Spinal cord (tissue), 10 donors: ENCODE measurements at places on chromosomes 7 and 10. TPM values are rescaled to one million over a fixed set of nuclear protein-coding genes. Genes with fewer than 3 reads are reported as not detected.
A peak's percentile ranks its signal among the peaks of the same experiment; 100 is the strongest.

DNA sequence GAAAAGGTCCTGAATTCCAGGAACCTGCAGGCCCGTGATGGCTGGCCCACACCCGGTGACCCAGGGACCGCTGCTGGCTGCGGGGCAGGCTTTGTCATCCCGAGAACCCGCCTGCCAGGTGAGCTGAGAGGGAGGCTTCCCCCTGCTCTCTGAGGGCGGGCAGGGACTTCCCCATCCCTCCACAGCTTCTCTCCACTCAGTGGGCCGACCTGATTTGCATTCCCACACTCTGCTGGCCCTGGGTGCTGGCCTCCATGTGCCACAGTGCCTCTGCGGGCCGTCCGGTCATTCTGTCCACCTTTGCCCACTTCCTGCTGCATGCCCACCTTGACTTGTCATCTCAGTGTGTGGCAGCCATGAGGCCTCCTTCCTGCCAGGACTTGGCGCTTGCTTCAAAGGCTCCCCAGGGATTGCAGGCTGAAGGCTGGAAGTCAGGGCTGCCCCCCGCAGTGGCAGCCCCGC, 35.3 kb downstream of the PALD1 start:
- H3K36me3 ChIP-seq = peaks cover 3% of the 10 kb centered on the region
- no peak overlapping the region for H3K4me3 ChIP-seq
- peaks cover 62% of the 10 kb centered on the region for H3K4me1 ChIP-seq
- no peak for DNase-seq

DNA sequence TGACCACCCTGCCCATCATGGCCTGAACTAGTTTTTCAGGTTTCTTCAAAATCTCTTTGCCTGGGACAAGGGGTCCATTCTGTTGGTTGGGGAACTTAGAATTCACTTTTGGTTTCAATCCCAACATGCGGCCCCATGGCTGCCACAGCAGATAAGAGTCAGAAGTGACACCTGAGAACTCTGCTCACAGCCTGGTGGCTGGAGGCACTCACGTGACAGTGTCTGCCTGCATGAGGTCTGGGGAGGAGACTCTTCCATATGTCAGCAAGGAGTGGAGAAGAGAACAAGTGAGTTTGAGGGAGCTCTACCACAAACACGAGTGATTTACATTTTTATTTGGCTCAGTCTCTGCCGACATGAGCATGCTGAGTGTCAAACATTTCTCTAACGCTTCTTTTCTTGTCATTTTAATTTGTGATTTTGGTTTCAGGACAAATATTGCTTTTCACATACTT, 370.4 kb downstream of the TNS3 start:
- DNase-seq = peak; percentile 61
- H3K4me1 ChIP-seq = no peaks in the 10 kb centered on the region
- no peak overlapping the region for H3K4me3 ChIP-seq
- H3K27ac ChIP-seq = no peak overlapping the region
- no peaks in the 10 kb centered on the region for H3K27me3 ChIP-seq

GRCh38 chr10:35236739-35237138, 99.6 kb upstream of the CCNY start:
- no peak overlapping the region for H3K27ac ChIP-seq
- H3K27me3 ChIP-seq = no peaks in the 10 kb centered on the region
- no peaks in the 10 kb centered on the region for H3K36me3 ChIP-seq
- DNase-seq = no peak
- peaks cover 4% of the 10 kb centered on the region for H3K4me1 ChIP-seq

ADAM22 gene
- 35.3 TPM for polyA plus RNA-seq

TIMM23B gene
- polyA plus RNA-seq = 23.3 TPM

POLR2J2 gene
- 2.2 TPM for polyA plus RNA-seq

GIMAP7 gene
- polyA plus RNA-seq = 9.9 TPM

GRCh38 chr10:124589491-124590041, 127.9 kb downstream of the LHPP start:
- H3K4me3 ChIP-seq = no peak overlapping the region
- H3K36me3 ChIP-seq = peaks cover 4% of the 10 kb centered on the region
- peak; percentile 47 for DNase-seq

ZDHHC4 gene
- 61.2 TPM for polyA plus RNA-seq

DNA sequence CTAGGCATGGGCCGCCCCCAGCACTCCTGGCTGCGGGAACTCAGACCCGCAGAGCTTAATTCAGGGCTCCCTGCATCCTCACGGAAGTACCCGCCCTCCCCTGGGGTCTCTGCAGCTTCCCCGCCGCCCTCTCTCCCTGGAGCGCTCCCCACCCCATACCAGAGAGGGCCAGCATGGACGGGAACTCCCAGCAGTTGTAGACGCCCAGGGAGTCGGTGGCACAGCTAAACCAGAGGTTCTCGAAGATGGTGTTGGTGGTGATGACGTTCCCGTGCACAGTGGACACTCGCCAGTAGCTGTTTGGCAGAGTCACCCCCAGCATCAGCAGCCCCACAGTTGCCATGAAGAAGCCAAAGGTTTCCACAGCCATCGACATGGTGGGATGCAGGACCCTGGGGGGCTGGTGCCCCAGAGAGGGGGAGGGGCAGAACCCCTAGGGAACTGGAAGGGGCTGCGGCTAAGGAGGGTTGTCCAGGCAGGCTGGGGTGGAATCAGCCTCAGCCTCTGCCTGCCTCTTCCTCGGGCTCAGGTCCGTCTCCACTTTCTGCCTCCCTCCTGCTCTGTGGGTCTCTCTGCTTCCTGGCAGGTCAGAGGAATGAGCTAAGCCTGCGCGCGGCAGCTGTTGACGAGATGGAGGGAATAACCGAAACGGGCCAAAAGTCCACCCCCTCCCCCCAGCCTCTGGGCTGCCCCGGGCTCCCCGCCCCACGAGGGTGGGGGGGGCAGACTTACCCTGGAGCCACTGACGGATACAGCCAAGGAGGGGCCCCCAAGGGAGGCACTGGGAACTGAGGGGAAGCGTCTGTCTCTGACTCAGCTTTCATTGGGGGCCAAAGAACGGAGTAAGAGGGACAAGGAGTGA, at the start of gene CLDN15:
TSS of gene CLDN15 (minus strand) at position 597 of the 862 bp plus-strand sequence. CDS start at position 376, 221 bp downstream.
- peaks cover 15% of the 10 kb centered on the region for H3K4me1 ChIP-seq
- H3K27ac ChIP-seq = no peak within 1 kb of the TSS
- no peak within 1 kb of the TSS for H3K4me3 ChIP-seq
- H3K36me3 ChIP-seq = peaks cover 77% of the 10 kb centered on the region
- H3K27me3 ChIP-seq = no peaks in the 10 kb centered on the region

DNA sequence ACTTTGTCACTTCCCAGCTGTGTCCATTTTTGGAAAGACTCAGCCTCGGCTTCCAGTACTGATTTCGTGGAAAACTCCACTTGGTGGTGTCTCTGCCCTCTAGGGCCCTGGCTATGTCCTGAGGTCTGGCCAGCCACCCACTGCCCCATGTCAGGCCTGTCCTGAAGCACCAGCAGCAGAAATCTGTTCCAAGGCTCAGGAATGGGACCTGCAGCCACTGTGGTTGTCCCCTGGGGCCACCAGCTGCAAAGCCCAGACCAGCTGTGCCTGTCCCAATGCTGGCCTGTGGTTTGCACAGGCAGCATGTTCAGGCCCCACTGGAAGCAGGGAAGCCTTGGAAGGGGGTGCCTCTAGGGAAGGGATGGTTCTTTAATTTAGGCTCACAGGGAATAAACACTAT, 21.2 kb downstream of the CXCL12 start:
- H3K27ac ChIP-seq = no peak overlapping the region
- H3K27me3 ChIP-seq = no peaks in the 10 kb centered on the region
- DNase-seq = no peak
- H3K36me3 ChIP-seq = no peaks in the 10 kb centered on the region
- H3K4me3 ChIP-seq = no peak overlapping the region

STAG3 gene
- polyA plus RNA-seq = 33.9 TPM

GRCh38 chr7:129875160-129875559, 77.6 kb downstream of the UBE2H start:
- no peaks in the 10 kb centered on the region for H3K27me3 ChIP-seq
- H3K4me3 ChIP-seq = no peak overlapping the region
- H3K27ac ChIP-seq = no peak overlapping the region
- no peaks in the 10 kb centered on the region for H3K4me1 ChIP-seq

- no peaks in the 10 kb centered on the region for H3K36me3 ChIP-seq
- H3K4me1 ChIP-seq = peaks cover 11% of the 10 kb centered on the region
- H3K27me3 ChIP-seq = no peaks in the 10 kb centered on the region
- DNase-seq = no peak
- H3K27ac ChIP-seq = no peak overlapping the region
Measured at GRCh38 chr7:38628630-38629385, 2.4 kb downstream of the AMPH start.

GRCh38 chr10:111506266-111507034, 429.6 kb downstream of the ADRA2A start:
- H3K27me3 ChIP-seq = no peaks in the 10 kb centered on the region
- H3K36me3 ChIP-seq = no peaks in the 10 kb centered on the region
- H3K4me3 ChIP-seq = no peak overlapping the region
- H3K27ac ChIP-seq = no peak overlapping the region
- no peaks in the 10 kb centered on the region for H3K4me1 ChIP-seq
- no peak for DNase-seq

DNA sequence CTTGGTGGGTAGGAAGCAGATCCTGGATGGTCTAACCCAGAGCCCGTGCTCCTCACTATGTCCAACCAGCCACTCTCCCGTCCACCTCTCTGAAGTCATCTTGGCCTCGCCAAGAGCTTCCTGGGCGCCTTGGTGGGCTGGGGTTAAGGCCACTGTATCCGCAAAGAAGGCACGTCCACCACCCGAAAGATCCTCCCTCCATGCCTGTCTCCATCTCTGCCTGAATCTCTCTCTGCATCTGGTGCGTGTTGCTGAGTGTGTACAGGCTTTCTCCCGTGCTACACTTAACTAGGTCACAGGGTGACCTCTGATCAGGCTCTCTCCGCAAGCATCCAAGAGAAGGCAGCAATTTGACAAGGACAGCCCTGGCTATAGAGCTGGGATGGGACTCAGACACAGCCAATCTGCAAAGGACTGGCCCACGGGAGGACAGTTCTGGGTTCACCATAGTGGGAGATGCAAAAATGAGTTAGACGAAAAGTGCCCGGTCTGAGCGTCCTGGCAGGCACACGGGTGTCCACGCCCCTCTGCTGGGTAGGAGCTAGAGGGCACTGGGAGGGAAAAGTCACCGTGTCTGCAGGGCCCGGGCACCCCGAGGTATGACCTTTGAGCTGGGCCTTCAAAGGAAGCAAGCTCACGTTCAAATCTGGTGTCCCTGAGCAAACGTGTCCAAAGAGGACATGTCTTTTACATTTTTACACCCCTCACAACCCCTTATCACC, 9.4 kb upstream of the RFC2 start:
- no peak for DNase-seq
- no peaks in the 10 kb centered on the region for H3K4me1 ChIP-seq
- no peak overlapping the region for H3K4me3 ChIP-seq
- H3K36me3 ChIP-seq = no peaks in the 10 kb centered on the region

GRCh38 chr7:149846436-149847046, 8.4 kb downstream of the ZNF862 start:
- H3K36me3 ChIP-seq = peaks cover 33% of the 10 kb centered on the region
- no peak overlapping the region for H3K27ac ChIP-seq
- H3K27me3 ChIP-seq = no peaks in the 10 kb centered on the region
- no peak for DNase-seq
- no peak overlapping the region for H3K4me3 ChIP-seq

UPF2 gene
- polyA plus RNA-seq = 20.0 TPM

SCIN gene
- 7.8 TPM for polyA plus RNA-seq

DNA sequence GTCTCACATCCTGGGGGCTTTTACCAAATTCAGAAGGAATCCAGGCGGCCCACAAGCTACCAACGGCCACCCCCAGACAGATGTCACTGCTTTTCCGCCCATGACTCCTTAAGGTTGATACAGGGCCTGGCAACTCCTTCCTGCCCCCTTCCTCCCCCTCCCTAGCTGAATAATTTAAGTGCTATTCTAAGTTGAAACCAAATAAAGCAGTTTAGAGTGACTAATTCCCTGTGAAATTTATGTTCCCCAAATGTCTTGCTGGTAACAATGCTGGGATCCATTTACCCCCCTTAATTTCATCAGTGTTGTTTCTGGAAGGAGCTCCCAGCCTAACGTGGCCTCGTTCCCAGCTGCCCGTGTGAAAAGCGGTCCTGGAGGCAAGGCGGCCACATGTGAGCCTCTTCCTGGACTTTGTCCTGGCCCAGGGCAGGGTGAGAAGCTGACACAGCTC, 109.6 kb downstream of the TMEM130 start:
- no peak for DNase-seq
- H3K4me1 ChIP-seq = peaks cover 10% of the 10 kb centered on the region
- no peaks in the 10 kb centered on the region for H3K36me3 ChIP-seq
- peaks cover 3% of the 10 kb centered on the region for H3K27me3 ChIP-seq
- no peak overlapping the region for H3K4me3 ChIP-seq

- H3K4me1 ChIP-seq = no peaks in the 10 kb centered on the region
- no peak overlapping the region for H3K4me3 ChIP-seq
- peak; percentile 19 for DNase-seq
- no peak overlapping the region for H3K27ac ChIP-seq
- H3K36me3 ChIP-seq = no peaks in the 10 kb centered on the region
- no peaks in the 10 kb centered on the region for H3K27me3 ChIP-seq
Measured at GRCh38 chr10:52488606-52489485, 174.8 kb downstream of the DKK1 start.

DNA sequence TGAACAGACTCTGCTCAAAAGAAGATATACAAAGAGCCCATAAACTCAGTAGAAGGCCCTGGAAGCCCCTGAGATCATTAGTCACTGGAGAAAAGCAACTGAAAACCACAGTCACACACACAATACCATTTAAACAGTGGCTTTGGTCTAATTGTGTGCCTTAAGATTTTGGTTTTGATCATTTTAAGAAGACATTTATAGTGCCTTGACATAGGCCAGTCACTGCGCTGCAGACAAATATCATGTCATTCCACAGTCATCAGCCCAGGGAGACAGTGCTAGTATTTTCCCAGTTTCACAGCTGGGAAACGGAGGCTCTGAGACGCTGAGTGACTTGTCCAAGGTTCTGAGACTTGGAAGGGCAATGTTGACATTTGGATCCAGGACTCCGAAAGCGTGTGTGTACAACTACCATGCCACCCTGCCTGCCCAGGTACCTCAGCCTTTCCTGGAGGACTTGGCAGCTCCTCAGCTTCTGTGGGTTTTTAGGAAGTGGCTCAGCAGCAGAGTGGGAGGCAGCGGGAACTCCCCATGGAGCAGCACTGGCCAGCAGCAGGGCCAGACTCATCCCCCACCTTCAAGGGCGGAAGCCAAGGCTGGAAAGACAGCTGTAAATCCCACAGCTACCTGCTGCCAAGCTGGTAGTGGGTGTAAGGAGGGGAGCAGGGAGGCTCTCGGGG, 173.9 kb downstream of the WDR11 start:
- no peak for DNase-seq
- H3K27ac ChIP-seq = no peak overlapping the region
- H3K27me3 ChIP-seq = no peaks in the 10 kb centered on the region
- H3K4me3 ChIP-seq = no peak overlapping the region
- H3K36me3 ChIP-seq = no peaks in the 10 kb centered on the region
- H3K4me1 ChIP-seq = no peaks in the 10 kb centered on the region

- no peak overlapping the region for H3K27ac ChIP-seq
- H3K27me3 ChIP-seq = no peaks in the 10 kb centered on the region
- H3K4me1 ChIP-seq = no peaks in the 10 kb centered on the region
- H3K4me3 ChIP-seq = no peak overlapping the region
- peaks cover 9% of the 10 kb centered on the region for H3K36me3 ChIP-seq
Measured at GRCh38 chr7:112898432-112899290, 108.5 kb upstream of the TMEM168 start.
